Omental fat pad (tissue), 4 donors: ENCODE measurements at places on chromosomes 7 and 10. TPM values are rescaled to one million over a fixed set of nuclear protein-coding genes. Genes with fewer than 3 reads are reported as not detected.

The FGFR2 gene
- 2.4 TPM for total RNA-seq

DNA sequence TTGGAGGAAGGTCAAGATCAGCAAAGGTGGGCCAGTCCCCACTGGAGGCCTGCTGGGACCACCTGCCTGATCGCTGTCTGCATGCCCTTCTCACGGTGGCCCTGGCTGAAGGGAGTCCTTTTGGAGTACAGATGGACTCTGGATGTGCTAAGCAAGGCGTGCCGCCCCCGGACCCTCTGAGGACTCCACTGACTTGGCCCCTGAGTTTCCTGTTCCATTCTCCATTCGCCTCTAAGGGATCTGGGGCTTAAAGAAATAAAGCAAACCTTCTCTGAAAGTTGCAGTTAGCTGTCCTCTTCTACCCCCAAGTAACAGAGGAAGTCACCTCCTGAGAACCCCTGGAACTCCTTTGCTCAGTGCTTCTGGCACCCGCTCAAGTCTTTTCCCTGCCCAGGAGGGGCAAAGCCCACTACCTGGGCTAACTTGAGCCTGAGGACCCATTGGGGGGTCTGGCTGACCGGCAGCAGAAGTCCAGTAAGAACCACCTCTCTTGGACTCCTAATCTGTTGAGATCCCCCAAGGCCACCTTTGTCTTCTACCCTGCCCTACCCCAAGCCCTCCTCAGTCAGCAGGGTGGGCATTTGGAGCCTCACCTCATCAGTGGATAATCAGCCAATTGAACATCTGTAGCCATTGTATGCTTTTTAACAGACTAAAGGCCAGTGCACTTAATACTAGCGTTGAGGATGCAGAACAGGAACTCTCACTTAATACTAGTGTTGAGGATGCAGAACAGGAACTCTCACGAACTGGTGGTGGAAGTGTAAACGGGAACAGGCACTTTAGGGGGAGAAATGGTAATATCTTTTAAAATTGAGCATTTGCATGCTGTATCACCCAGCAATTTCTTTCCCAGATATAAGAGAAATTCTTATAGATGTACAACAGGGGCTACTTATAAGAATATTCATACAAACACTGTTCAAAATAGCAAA, 2.2 kb downstream of the TBATA start:
- no peak for DNase-seq

DNA sequence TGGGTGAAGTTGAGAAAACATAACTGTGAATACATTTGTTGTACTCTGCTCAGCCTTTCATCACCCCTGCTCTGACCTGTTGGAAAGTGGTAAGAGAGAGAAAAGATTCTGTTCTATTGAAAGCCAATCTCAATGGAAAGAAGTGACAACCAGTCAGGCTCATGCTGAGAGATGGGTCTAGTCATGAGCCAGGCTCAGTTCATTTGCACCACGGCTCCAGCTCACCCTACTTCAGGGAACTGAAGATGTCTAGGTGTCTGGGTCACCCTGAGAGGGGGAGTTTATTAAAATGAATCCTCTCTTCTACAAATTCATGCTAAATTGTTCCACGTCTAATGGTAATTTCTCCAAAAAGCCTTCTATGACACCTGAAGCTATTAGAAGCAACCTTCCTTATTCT, 12.1 kb upstream of the FAS start:
- DNase-seq = no peak

GRCh38 chr7:68807666-68808065, 790.6 kb upstream of the AUTS2 start:
- DNase-seq = no peak

The KLF6 gene
- total RNA-seq = 207 TPM

The GLI3 gene
- 19.2 TPM for total RNA-seq
